ENCODE measurements at places on chromosomes 7 and 10.

DNA sequence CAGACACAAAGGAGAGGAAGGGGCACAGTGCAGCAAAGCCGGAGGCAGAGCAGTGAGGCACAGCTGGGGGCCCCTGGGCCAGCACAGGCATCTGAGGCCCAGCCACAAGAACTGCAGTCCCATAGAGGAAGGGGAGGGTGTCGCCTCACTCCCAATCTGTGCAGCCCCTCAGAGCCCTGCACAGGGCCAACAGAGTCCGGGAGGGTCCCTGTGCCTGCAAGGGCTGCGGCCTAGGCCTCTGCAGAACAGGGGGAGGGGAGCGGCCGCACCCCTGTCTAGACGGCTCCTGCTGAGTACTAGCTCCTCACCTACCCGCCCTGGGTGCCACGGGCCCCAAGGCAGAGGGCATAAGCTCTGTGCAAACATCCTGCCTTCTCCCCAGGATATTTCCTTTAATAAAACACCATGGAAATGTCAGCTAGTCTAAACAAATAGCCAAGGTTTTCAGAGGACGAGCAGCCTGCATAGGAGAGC is 32.4 kb upstream of the RET start:
- DNase-seq, result no peak

GRCh38 chr10:79111846-79112614 is 43.3 kb downstream of the ZMIZ1 start:
- no peak for DNase-seq

DNA sequence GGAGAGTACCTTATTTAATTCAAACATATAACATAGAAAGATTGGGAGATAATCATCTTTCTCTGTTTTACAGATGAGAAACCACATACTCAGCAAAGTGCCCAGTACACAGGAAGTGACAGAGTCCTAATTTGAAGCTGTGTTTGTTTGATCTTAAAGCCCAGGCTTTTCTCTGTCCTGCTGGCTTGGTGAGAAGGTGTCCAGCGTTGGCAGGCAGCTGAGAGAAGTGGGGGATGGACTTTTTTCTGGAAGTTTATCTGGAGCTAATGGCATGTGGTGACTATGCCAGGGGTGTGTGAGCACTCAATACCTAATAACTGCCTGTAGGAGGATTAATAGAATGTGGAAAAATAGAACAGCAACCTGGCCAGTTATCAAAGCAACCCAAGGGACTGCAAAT is 60.8 kb downstream of the NPSR1 start:
- no peak for DNase-seq

GRCh38 chr7:107684947-107685463 is 24.4 kb downstream of the SLC26A4 start:
- no peak for DNase-seq

DNA sequence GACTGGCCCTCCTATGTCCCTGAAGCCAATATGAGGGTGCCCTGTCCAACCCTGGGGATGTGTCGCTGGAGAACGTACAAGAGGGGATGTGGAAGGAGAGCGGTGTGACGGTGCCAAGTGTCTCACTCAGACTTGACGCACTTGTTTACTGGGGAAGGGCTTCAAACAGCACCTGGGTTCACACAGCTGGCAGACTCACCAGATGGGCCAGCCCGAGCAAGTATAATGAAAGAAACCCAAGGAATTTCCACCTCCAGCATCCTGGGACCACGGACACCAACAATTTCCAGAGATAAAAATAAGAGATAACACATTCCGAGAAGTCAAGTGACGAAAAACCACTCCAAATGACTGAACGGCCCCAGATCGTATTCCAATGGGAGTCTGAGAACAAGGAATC is 5.3 kb downstream of the ATP5MF start:
- DNase-seq, result no peak

- no peak for DNase-seq
These were observed 10.5 kb upstream of the SRPK2 start for GRCh38 chr7:105399043-105399725.
